ENCODE measurements at places on chromosomes 6 and 20. TPM values are rescaled to one million over a fixed set of nuclear protein-coding genes. Genes with fewer than 3 reads are reported as not detected.

The PAK5 gene
- total RNA-seq = not detected

The RNF182 gene
- not detected for total RNA-seq

The DACT2 gene
- total RNA-seq = 1.8 TPM

The GPX5 gene
- total RNA-seq = not detected

The FAM229B gene
- total RNA-seq = 0.91 TPM

The GSTA2 gene
- total RNA-seq = not detected

The POU5F1 gene
- total RNA-seq = not detected

The FAM209B gene
- 1.5 TPM for total RNA-seq

The CCR6 gene
- not detected for total RNA-seq

GRCh38 chr6:134750669-134751068, 199.2 kb downstream of the ALDH8A1 start:
- no peak for DNase-seq

DNA sequence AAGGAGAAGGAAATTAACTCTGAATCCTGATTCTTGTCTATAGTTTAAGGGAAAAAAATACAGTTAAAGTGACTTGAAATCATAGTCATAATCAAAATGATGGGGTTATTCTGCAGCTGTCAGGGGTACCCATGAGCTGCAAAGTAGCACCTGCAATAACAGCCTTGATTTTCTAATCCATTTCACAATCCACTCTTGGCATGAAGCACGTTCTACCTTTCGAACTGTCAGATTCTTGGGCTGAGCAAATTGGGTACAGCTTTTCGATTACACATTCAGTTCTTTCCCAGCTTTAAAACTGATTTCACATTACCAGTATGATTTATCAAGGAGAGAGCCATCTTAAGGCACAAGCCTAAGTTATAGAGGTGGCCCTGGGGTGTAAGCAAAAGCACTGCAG, 118.5 kb upstream of the DTNBP1 start:
- DNase-seq = no peak

- peak; percentile 80 for DNase-seq
Observed at GRCh38 chr6:104940893-104941728, 15.8 kb upstream of the LIN28B start.

- DNase-seq = no peak
Observed at GRCh38 chr20:31578448-31579138, 26.5 kb upstream of the ID1 start.

GRCh38 chr20:56986931-56987720, 279.3 kb downstream of the BMP7 start:
- DNase-seq = no peak

GRCh38 chr20:57013741-57014140, 252.7 kb downstream of the BMP7 start:
- no peak for DNase-seq

DNA sequence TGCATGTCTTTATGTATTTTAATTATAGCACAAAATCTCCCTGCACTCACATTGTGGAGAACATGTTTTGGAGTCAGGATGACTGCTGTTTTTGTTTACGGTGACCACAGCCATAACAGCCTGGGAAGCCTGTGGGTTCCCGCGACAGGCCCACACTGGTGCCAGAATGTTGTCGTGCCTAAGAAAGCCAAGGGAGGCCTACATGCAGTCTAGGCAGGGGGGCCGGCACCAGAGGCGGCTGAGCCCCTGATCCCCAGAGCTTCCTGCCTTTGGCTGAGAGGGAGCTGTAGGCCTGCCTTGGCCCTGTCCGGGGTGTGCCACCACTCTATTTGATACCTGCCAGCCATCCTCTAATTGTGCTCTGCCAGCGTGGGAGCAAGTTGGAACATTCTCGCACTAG, 46.7 kb downstream of the TBC1D7 start:
- DNase-seq = no peak

GRCh38 chr6:3303795-3304411, 45.2 kb downstream of the PSMG4 start:
- no peak for DNase-seq

- no peak for DNase-seq
Observed at GRCh38 chr20:16283978-16284377, 289.3 kb downstream of the KIF16B start.

GRCh38 chr6:111267764-111268333, 180.5 kb downstream of the SLC16A10 start:
- no peak for DNase-seq

- no peak for DNase-seq
Observed at GRCh38 chr20:44422083-44422482, 53.6 kb upstream of the TTPAL start.

DNA sequence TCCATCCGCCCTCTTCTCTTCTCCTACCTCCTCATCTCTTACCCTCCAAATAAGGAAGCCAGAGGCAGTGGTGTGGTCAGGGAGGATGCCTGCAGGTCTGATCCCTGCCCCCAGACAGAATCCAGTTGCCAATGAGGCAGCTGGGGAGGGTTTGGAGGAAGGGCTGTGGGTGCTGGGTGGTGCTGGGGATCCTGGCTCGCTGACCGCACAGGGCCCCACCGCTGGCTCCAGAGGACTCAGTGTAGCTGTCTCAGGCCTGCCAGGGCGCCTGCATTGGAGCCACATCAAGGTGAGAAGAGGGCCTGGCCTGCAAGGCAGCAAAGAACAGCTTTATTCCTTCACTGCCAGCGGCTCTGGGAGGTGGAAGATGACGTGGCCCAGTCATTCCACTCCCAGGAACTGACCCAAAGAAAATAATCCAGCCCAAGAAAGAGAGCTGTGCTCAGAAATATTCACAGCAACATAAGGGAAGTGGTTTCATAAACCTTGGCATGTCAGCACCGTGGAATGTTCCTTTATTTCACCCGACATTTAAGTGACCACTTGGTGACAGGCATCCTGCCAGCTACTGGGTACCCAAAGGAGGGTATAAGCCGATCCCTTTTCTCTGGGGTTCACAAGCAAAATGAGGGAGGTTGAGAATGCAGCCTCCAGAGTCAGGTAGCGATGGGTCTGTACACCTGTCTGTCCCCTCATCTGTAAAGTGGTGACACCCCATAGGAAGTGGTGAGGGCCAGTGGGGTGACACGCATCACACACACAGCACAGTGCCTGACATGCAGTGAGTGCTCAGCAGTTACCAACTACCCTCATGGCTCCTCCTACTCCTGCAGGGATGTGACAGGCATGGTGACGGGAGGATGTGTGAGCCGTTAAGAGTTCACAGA, 125.1 kb downstream of the SNX5 start:
- peak; percentile 79 for DNase-seq

DNA sequence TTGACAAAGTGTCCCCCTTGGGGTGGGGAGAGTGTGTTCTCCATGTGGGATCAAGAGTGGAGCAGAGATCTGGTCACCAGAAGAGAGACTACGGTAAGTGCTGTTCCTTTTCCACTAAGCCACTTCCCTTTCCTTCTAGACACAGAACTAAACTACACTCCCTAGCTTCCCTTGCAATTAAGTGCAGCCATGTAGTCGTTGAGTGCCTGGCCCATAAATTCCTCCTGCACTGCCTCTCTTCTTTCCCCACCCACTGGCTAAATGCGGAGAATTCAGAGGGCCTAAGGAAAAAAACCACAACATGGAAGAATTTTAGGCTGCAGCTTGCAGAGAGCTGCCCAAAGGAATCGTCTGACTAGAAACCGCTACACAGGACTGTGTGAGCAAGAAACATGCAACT, 1.5 kb downstream of the WDR27 start:
- no peak for DNase-seq

Data from activated CD4-positive, alpha-beta T cell treated with anti-CD3 and anti-CD28 coated beads, Interleukin-2, amount 10 ng/mL, durations not matched to agents 24 days and 14 days (primary cell).